CD4-positive, alpha-beta T cell treated with Interleukin-17A for 1 hour (primary cell): ENCODE measurements at places on chromosomes 2 and 18.

DNA sequence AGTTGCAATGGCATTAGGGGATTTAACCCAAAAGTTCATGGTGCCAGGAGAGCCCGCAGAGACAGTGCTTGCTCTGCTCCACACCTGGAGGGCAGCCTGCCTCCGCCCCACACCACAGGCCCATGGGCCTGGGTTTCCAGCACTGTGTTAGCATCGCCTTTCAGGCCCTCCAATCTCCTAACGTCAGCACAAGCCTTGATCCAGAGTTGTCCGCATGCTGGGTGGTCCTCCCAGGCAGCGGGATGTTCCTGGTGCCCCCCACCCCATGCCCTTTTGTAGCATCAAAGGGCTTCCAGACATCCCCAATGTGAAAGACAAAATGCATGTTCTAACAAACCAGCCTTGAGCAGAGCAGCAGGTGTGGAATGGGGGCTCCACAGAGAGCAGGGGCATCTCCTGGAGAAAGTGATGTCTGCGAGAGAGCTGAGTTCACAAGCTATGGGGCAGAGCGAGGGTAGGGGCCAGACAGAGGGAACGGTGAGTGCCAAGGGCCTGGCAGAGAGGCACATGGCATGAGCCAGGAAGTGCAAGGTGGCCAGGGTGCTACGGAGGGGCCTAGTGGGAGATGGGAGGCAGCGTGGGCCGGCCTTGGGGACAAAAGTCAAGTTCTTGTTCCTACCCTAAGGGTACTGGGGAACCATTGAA is 119.2 kb downstream of the CYP26B1 start:
- no peak for DNase-seq

GRCh38 chr18:36856815-36857214 is 27.9 kb downstream of the KIAA1328 start:
- no peak for DNase-seq

- DNase-seq = no peak
These were observed 629.9 kb upstream of the ACVR2A start for GRCh38 chr2:147214914-147215313.

- no peak for DNase-seq
These were observed 684.4 kb downstream of the IRS1 start for GRCh38 chr2:226115102-226115831.

- no peak for DNase-seq
These were observed 9.9 kb downstream of the GRP start for GRCh38 chr18:59229701-59230443.

- no peak for DNase-seq
These were observed 33.8 kb upstream of the CYP1B1 start for GRCh38 chr2:38109732-38110181.

- no peak for DNase-seq
These were observed 124.7 kb downstream of the HDAC4 start for GRCh38 chr2:239275847-239276831.

- no peak for DNase-seq
These were observed 119.3 kb upstream of the TWIST2 start for GRCh38 chr2:238728330-238729260.

- DNase-seq = no peak
These were observed 175.1 kb downstream of the PTPRM start for GRCh38 chr18:7742224-7742623.

DNA sequence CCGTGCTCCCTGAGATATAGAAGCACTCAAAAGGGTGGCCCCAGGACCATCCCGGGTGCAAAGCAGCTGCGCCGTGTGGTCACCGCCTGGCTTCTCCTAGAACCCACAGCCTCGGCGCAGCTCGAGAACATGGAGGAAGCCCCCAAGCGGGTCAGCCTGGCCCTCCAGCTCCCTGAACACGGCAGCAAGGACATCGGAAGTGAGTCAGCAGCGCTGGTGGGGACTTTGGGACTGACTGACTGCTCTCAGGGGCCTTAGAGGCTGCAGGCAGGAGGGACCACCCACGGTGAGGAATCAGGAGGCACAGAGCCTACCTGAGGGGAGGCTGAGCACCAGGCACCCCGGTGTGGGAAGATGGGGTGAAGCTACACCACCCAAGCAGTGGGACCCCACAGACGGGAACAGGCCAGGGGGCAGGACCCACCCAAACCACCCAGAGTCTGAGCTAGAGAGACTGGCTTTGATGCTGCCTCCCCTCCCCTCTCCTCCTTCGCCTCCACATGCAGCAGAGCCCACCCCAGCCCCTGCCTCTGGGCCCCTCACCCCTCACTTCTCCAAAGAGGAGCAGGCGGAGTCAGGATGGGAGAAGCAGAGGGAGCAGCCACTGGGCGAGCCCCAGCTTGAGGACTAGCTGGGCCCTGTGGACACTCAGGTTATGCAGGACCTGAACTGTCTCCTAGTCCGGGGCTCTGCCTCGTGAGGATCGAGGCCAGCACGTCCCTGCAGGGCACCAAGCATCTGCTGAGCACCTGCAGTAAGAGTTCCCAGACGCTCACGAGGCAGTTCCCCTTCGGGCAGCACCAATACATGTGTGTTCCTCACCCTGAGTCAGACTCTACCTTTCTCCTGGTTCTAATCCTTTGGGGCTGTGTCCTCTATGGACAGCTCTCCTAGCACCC is 28.7 kb downstream of the MTERF4 start:
- DNase-seq = no peak

GRCh38 chr2:106063181-106063580 is 130.9 kb downstream of the UXS1 start:
- no peak for DNase-seq

- no peak for DNase-seq
These were observed 70.6 kb downstream of the SLC4A3 start for GRCh38 chr2:219697811-219698747.

GRCh38 chr2:207107131-207107530 is 58.6 kb downstream of the KLF7 start:
- no peak for DNase-seq

DNA sequence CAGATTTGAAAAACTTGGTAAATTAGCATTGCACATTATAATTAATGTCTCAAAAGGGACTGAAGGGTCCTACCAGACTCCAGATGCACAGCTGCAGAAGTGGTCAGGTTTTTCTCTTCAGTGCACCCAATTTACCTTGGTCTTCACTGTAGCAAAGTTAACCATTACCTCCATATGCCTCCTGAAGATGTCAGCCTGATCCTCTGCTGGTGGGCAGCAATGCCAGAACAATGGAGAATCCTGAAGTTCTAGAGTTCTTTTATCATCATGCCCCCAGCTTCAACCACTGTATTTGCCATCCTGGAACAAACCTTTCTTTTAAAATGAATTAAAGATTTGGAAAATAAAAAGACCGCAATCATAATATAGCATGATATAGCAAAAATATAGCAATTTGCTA is 1774.8 kb upstream of the CELF4 start:
- no peak for DNase-seq

GRCh38 chr2:34011684-34012083 is 412.6 kb upstream of the FAM98A start:
- DNase-seq = no peak

DNA sequence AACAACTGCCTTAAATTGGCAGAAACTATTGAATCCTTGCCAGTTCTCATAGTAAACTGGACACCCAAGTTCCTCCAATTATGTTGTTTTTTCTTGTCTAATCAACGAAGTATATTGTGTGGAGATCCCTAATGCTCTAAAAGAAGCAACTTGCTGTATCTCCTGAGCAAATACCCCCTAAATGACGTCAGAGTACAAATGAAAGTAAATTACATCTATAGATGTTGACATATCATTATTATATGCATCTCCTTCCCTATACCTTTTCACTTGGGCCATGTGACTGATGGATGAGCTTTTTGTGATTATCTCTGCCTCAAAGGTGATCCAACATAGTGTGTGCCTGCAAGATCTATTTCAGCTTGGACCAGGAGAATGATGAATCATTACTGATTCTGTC is 159.4 kb downstream of the CCDC148 start:
- DNase-seq = no peak

- DNase-seq = no peak
These were observed 282.4 kb upstream of the NETO1 start for GRCh38 chr18:73150199-73150598.

DNA sequence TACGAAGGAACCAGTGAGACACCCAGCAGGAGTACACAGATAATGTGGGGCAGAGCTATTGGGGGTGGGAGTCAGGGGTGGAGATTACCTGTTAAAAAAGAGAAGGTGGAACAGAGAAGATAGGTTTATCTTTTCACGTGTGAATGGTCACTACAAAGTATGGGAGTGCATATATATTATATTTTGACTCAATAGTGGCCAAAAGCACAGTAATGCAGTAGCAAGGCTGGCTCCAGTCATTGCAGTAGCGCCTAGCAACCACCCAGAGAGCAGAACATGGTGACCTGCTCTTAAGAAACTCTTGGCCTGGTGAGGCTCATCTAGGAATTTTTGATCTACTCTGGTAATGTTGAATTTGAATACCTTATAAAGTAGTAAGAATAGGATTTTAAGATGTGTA is 1.0 kb downstream of the IMPACT start:
- no peak for DNase-seq

GRCh38 chr2:28088970-28089369 is 198.4 kb downstream of the BABAM2 start:
- DNase-seq = no peak

DNA sequence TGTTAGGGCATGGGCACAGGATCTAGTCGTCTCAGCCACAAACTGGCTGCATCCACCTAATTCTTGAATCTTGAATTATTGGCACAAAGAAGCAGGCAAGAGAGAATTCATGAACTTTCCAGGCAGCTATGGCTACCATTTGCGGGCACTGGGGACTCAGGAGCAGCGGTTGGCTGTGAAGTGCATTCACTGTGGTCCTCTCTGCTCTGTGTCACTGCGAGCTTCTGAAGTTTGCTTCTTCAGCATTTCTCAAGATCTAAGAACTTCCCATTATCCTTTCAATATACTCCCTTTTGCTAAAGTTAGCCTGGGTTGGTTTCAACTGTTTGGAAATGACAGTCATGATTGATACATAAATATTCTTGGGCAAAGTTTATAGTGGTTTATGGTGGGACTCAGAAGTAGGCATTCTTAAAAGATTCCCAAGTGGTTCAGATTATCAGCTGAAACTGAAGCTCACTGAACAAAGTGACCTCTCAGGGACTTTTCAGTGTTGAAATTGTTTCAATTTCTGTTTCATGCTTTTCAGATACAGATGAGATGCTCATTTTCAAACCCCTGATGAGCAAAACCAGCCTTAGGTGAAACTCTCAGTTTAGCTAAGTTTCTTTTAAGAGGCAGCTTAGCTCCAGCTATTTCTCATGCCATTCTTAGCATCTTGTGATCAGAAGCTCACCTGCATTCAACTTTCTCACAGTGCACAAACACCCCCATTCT is 1258.3 kb upstream of the GYPC start:
- DNase-seq = no peak

GRCh38 chr2:15142069-15142689 is 419.0 kb downstream of the NBAS start:
- peak; percentile 66 for DNase-seq

GRCh38 chr2:58146707-58147106 is 94.4 kb downstream of the FANCL start:
- DNase-seq = no peak

DNA sequence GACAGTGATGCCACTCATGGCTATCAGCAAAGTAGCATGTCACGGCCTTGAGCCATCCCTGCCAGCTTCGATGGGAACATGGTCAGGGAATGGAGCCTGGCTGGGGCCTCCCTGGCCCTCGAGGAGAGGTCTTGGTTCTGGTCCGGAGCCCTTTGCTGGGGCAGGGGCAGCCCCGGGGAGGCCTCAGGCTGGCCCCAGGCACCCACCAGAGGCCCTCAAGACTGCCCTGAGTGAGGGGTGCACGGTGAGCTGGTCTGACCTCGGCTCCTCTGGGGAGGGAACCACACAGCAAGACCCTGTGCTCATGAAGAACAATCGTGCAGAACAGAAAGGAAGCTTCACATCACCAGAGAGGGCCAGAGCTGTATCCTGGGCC is 75.2 kb upstream of the OTOS start:
- DNase-seq = no peak

DNA sequence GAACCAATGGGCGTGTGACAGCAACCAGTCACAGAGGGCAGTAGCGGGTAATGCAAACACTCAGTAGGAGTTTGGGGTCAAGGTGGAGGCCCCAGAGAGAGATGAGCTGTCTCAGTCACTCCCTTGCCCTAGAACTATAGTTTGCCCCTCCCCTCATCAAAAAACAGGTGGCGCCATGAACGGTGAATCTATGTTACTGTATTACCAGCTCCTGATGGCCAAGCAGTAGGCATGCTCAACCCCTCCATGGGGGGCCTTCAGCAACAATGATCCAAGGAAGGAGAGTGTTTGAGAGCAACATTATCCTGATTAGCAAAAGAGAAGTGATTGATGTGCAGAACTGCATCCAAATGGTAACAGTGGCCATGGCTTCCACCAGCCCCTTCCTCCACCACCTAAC is 30.4 kb downstream of the TRABD2A start:
- no peak for DNase-seq

- DNase-seq = no peak
These were observed 140.4 kb upstream of the KLHL29 start for GRCh38 chr2:23244617-23245016.

- DNase-seq = no peak
These were observed 7.3 kb downstream of the IL1A start for GRCh38 chr2:112777036-112777435.

- no peak for DNase-seq
These were observed 170.1 kb downstream of the FHOD3 start for GRCh38 chr18:36467614-36468013.

- no peak for DNase-seq
These were observed 38.6 kb downstream of the FAM124B start for GRCh38 chr2:224363281-224363680.

GRCh38 chr2:12168354-12168753 is 421.9 kb downstream of the LPIN1 start:
- DNase-seq = no peak

DNA sequence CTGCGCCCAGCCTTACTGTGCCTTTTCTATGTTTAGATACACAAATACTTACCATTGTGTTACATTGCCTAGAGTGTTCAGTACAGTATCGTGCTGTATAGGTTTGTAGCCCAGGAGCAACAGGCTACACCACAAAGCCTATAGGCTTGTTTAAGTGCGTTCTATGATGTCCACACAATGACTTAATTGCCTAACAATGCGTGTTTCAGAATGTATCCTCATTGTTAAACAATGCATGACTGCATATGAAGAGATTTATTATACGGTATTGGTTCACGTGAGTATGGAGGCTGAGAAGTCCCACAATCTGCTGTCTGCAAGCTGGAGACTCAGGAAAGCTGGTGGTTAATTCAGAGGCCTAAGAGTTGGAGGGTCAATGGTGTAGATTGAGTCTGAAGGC is 46.1 kb upstream of the MGAT4A start:
- no peak for DNase-seq

- DNase-seq = no peak
These were observed 698.1 kb upstream of the CDH2 start for GRCh38 chr18:28875059-28875458.

- peak; percentile 65 for DNase-seq
These were observed 19.7 kb upstream of the DCTN1 start for GRCh38 chr2:74399785-74400184.

- DNase-seq = no peak
These were observed 11.1 kb upstream of the KIDINS220 start for GRCh38 chr2:8848328-8849100.

- no peak for DNase-seq
These were observed 16.8 kb upstream of the NEUROD1 start for GRCh38 chr2:181697126-181697525.

- no peak for DNase-seq
These were observed 122.2 kb upstream of the OSR1 start for GRCh38 chr2:19480673-19481072.

- DNase-seq = no peak
These were observed 42.3 kb upstream of the TTR start for GRCh38 chr18:31549416-31549815.
